ENCODE measurements at places on chromosomes 16 and 17. TPM values are rescaled to one million over a fixed set of nuclear protein-coding genes. Genes with fewer than 3 reads are reported as not detected.

The OSBPL7 gene
- total RNA-seq, result 5.7 TPM

The C1QTNF8 gene
- total RNA-seq, result not detected

The KCNH4 gene
- 0.19 TPM for total RNA-seq

The CD300A gene
- not detected for total RNA-seq

The TSPOAP1 gene
- not detected for total RNA-seq

The PSMC3IP gene
- 3.6 TPM for total RNA-seq

The ADAD2 gene
- total RNA-seq, result 0.44 TPM

The PLD2 gene
- 39.3 TPM for total RNA-seq

The TMEM98 gene
- 22.0 TPM for total RNA-seq

The KRTAP3-1 gene
- not detected for total RNA-seq

The PLXDC1 gene
- 0.06 TPM for total RNA-seq

The SLC5A10 gene
- under 0.01 TPM for total RNA-seq

The CLEC18B gene
- total RNA-seq, result 0.49 TPM

The SNN gene
- 29.6 TPM for total RNA-seq

Data from bladder microvascular endothelial cell (primary cell).